Suppressor macrophage treated with lipopolysaccharide for 4 hours (primary cell): ENCODE measurements at places on chromosomes 3 and 15.

DNA sequence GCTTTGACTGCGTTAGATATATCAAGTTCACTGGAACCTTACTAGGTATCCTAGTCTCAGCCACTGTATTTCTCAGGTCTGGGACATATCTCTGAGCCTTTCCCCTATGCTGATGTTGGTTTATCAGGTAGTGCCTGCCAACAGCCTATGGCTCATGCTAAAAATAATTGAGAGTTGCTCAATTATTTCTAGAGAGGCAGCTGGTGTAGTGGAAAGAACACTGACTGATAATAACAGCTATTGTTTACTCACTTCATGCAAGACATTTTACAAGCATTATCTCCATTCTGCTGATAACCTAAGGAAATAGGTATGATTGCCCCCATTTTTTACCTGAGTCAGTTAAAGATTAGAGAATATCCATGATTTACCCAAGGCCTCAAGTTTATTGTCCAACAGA lies 231.4 kb downstream of the LRRN1 start:
- no peak for DNase-seq

DNA sequence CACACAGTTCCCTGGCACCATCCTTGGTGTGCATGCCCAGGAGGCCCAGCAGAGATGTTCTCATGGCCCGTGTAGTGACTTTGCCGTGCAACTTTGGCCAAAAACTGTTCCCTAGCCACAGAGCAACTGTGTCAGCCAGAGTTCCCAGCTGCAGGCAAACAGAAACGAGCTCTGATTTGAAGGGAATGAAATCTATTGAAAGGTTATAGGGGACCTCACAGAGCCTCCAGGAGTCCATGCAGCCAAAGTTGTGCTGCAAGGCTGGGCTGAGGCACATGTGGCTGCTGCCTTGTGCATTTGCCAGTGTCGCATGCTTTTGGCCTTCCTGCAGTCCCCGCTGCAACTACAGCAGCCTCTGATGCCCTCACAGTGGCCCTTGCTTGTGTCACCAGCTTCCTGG lies 70.5 kb downstream of the PLXNA1 start:
- no peak for DNase-seq

DNA sequence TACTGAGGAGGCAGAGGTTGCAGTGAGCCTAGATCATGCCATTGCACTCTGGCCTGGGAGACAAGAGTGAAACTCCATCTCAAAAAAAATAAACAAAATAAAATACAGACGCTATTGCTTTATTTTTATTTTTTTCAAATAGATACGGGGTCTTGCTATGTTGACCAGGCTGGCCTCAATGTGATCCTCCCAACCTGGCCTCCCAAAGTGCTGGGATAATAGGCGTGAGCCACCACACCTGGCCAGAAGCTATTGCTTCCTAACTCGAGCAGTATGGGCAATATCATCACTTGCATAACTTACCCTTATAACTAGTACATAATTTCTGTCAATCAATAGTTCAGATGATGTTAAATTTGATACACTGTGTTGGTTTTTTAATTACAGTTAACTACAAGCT lies 3.0 kb downstream of the ARF4 start:
- DNase-seq, result no peak

- DNase-seq, result no peak
These were observed 6.0 kb upstream of the ALPK3 start for GRCh38 chr15:84811151-84811550.

DNA sequence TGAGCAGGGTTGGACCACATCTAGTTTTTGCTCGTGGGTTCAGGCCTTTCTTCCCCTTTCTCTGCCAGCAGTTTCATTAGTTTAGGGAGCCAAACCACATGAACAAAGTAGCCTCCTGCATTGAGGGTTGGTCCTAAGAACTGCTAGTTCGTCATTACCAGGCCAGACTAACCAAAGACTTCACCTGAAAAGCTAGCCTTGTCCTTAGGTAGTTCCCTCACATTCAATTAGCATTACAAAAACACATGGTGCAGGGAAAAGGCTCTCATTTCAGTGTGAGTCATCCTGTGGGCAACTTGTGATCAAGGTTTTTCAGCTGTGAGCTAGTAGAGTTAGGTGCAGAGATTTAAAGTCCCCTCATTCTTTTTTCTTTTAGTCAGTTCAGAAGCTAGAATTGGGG lies 279.3 kb upstream of the CTNNB1 start:
- peak; percentile 16 for DNase-seq

DNA sequence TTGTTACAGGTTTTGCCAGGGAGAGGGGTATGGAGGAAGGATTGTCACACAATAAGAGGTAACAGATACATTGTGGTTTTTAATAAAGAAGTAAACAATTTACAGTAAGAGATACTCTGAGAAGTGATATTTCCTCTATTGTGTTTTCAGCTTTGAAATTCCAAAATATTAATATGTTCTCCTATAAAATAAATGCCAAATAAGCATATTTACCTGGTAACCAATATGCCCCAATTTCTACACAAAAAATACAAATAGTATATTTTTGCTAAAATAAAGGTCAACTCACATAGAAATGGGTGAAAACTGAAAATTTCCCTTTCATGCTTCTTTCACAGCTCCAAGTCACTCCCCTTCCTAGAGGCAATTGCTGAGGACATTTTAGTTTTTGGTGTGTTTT lies 437.4 kb upstream of the UBE2E2 start:
- no peak for DNase-seq

DNA sequence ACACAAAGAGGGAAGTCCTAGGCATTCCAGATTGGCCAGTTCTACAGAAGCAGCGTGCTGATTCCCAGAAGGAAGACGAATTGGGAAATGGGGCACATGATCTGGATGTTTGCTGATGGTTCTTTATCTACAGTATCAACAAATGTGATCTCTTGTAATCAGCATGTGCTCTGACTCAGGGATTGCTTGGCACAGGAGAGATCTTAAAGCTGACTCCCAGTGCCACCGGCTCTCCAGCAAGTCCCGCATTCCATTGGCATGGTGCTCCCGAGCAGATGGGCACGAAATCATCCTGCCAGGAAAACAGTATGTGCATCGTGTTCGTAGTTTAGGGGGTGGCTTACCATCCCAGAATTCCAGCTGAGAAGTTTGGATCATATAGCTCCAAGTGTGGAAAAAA lies 259.9 kb upstream of the NR2F2 start:
- DNase-seq, result no peak

DNA sequence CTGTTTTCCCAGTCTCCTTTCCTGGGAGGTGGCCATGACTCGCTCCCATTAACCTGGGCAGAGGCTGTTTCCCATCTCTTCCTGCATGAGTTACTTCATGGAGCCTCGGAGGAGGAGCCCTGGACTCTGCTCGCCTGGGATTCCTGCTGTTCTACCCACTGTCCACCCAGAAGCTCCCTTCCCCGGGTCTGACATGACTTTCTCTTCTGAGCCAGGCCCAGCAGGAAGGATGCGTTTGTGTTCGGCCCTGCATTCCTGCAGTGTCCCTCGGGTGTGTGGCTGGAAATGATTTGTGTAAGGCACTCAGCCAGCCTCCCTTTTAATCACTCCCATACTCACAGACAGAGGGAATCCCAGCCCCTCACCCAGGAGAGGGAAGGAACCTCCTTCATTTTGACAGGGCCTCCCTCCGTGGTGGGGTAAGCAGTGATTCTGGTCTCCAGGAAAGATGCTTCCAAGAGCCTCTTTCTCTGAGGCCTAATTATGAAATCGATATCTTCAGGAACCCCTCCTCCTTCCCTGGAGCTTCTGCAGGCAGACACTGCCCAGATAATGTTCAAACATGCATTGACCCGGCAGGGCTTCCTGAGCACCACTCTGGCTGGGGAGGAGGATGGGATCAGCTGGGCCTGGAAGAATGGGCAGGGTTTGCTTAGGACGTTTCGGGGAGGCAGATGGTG lies 41.6 kb upstream of the DLG1 start:
- no peak for DNase-seq

- DNase-seq, result peak; percentile 97
These were observed 10.2 kb upstream of the PLXND1 start for GRCh38 chr3:129616713-129617112.

DNA sequence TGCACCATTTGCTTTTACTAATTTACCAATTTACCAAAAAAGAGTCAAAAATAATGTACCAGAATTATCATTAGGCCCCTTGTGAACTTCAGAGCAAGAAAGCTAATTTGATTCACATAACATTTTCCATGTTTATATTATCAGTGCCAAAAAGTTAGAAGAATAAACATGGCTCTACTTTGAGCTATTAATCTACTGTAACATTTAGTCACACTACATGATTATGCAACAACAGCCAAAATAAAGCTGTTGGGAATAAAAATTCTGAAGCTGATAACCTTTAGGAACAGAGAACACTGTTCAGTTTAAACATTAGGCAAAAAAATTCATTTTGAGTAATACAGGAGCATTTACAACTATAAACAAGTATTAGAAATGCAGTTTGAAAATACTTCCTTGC lies 63.6 kb downstream of the PROS1 start:
- DNase-seq, result no peak

DNA sequence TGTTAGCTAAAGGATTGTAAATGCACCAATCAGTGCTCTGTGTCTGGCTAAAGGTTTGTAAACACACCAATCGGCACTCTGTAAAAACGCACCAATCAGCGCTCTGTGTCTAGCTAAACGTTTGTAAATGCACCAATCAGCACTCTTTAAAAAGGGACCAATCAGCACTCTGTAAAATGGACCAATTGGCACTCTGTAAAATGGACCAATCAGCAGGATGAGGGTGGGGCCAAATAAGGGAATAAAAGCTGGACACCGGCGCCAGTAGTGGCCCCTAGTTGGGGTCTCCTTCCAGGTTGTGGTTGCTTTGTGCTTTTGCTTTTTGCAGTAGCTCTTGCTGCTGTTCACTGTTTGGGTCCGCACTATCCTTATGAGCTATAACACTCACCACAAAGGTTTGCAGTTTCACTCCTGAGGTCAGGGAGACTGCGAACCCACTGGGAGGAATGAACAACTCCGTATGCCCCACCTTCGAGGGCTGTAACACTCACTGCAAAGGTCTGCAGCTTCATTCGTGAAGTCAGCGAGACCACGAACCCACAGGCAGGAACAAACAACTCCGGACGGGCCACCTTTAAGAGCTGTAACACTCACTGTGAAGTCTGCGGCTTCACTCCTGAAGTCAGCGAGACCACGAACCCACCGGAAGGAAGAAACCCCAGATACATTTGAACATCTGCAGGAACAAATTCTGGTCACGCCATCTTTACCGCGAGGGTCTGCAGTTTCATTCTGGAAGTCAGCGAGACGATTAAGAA lies 1.1 kb upstream of the SUCLG2 start:
- no peak for DNase-seq

DNA sequence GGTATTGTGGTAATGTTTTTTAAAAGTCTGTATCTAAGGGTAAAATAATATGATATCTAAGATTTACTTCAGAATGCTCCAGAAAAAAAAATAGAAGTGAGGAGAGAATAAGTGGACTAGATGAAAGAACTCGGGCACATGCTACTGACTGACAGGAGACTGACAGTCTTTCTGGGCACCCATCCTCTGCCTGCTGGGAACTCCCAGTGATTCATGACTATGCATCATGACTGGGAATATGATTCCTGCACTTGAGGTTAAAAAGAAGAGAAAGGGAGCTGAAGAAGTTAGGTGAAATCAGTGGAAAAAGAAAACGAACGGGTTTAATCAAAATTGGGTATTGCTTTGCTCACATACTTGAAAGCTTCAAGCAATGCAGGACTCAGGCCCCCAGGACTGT lies 35.7 kb upstream of the SPSB4 start:
- DNase-seq, result peak; percentile 28

GRCh38 chr15:82699726-82700125 lies 9.9 kb downstream of the AP3B2 start:
- DNase-seq, result no peak
